BE2C (cell line): ENCODE measurements at places on chromosomes 4 and X.
A peak's percentile ranks its signal among the peaks of the same experiment; 100 is the strongest.

GRCh38 chrX:39487166-39487968, 610.4 kb downstream of the BCOR start:
- DNase-seq: no peak

GRCh38 chr4:12875640-12876243, 608.4 kb downstream of the RAB28 start:
- DNase-seq: no peak

GRCh38 chr4:57061395-57061794, 48.8 kb downstream of the IGFBP7 start:
- no peak for DNase-seq

GRCh38 chrX:109886122-109886761, 116.7 kb upstream of the TMEM164 start:
- DNase-seq: peak; percentile 26

DNA sequence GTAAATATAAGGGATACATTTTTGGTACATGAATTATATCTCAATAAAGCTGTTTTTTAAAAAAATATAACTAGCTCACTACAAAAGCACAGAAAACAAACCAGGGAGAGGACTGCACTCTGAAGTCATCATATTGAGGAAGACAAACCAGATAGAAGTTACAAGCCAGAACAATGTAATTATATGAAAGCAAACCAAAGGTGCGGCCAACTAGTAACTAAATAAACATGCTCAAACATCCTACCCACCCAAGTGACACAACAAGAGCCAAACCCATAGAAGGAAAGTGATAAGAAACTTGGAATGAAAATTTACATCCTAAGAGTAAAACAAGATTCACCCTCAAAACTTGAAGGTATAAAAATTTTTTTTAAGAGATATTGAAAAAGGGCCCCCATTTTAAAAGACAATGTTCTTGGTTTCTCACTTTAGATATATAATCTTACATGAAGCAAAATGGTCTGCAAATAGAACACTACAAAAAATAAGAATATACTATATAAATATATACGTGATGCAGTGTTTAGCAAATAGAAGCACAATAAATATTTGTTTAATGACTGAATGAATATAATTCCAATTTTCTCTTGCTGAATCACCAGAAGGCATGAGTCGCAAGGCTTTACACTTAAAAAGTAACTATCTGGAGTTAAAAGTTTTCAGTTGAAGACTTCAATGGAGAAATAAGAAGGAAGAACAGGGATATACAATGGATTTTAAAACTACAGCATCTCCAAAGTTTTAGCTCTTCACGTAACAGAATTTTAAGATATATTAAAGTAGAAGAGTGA, 4.0 kb upstream of the SH3D19 start:
- no peak for DNase-seq

DNA sequence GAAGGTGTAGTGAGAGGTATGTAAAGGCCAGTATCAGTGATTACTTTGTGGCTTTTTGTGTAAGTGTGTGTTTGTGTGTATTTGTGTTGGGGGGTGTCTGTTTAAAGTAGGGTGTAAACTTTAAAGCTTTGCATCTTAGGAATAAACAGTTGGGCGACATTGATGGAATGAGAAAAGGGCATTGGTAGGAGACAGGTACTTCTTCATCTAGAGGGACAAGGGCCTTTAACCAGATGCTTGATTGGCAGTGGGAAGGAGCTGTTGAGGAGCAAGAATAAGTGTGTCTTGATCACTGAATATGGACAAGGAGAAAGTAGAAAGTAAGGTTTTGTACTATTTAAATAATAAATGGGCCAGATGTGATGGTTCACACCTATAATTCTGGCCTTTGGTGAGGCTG, 48.8 kb downstream of the RAPGEF2 start:
- no peak for DNase-seq

DNA sequence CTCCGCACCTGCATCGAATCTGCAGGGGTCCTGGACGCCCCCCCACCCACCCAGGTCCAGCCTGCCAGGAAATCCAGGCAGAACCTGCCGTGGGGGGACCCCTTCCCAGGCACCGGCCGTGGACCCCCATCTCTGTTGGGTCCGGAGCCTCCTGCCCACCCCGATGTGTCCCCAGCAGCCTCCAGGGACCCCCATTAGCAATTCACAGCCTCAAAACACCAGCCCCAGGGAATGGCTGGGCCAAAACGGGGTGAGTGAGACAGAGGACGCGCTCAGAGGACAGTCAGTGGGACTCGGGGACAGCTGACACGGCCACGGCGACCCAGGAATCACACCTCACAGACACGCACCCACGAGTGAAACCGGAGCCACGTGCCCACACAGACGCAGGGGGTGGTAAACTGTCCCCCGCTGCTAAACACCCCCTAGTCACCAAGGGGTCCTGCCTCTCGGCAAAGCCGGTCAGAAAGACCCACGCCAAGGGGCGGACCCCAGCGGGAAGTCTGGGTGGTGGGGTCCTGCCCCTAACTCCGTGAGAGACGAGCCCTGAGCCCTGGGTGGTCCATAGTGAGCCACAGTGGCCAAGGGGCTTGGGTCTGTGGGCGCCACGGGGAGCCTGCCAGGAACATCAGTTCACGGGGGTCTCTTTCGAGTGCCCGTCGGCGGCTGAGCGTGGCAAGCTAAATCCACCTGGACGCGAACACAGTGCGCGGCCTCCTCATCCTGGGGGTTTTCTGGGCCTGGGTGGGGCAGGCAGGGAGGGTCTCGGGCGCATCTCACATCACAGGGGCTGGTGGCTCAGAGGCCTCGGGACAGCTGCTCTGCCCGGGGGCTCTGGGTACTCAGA, 126.5 kb upstream of the NKX1-1 start:
- DNase-seq: no peak

GRCh38 chr4:69032847-69033638, 63.2 kb upstream of the UGT2B7 start:
- DNase-seq: no peak

DNA sequence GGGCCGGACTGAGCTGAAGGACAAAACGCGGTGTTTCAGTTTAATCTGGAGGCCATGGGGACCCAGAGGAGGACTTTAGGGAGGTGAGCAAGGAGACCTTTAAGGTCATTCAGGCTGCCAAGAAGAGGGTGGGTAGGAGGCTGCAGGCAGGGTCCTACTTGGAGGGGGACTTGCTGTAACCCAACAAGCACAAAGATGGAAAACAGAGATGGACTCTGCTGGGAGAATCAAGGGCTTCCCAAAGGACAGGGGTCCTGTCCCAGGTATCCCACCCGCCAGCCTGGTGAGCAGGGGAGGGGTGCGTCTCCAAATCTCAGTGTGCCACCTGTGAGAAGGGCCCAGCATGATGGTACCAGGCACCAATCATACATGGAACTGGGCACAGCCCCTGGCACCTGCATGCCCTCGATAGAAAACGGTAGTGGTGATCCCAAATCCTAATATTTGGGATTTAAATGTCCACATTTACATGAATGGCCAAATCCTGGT, 3.9 kb upstream of the HAUS3 start:
- DNase-seq: no peak
